Peyer's patch (tissue), 4 donors: ENCODE measurements at places on chromosomes 6 and 20. TPM values are rescaled to one million over a fixed set of nuclear protein-coding genes. Genes with fewer than 3 reads are reported as not detected.

ISM1 gene
- 0.70 TPM for total RNA-seq

HLA-DQB1 gene
- total RNA-seq: 7.6 TPM

ABHD16B gene
- not detected for total RNA-seq

DNA sequence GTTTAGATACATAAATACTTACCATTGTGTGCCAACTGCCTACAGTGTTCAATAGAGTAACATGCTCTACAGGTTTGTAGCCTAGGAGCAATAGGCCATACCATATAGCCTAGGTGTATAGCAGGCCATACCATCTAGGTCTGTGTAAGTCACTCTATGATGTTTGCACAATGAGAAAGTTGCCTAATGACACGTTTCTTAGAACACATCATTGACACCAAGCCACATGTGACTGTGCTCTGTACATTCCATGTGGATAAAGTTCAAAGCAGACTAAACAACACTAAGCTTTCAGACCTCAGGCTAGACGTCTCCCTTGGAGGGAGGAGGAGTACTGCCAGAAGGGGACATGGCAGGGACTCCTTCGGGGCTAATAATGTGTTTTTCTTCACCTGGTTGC is 93.6 kb downstream of the KIF16B start:
- no peak for DNase-seq

UST gene
- 3.0 TPM for total RNA-seq

- no peak for DNase-seq
Measured at GRCh38 chr6:148186916-148187315, 155.7 kb upstream of the SASH1 start.

- no peak for DNase-seq
Measured at GRCh38 chr6:142374965-142375733, 73.3 kb downstream of the ADGRG6 start.
